ENCODE measurements at places on chromosomes 2 and 18. TPM values are rescaled to one million over a fixed set of nuclear protein-coding genes. Genes with fewer than 3 reads are reported as not detected.

ANKRD30BL gene
- total RNA-seq, result not detected

MRO gene
- 0.82 TPM for total RNA-seq

MSTN gene
- total RNA-seq, result under 0.01 TPM

MOGAT1 gene
- not detected for total RNA-seq

ZC3H15 gene
- total RNA-seq, result 27.1 TPM

KIF5C gene
- not detected for total RNA-seq

FAM98A gene
- 28.7 TPM for total RNA-seq

CTAGE1 gene
- under 0.01 TPM for total RNA-seq

SLC23A3 gene
- 0.12 TPM for total RNA-seq

TTN gene
- under 0.01 TPM for total RNA-seq

ZSWIM2 gene
- not detected for total RNA-seq

REG3A gene
- not detected for total RNA-seq

LAMA3 gene
- 3.5 TPM for total RNA-seq

MCEE gene
- 13.8 TPM for total RNA-seq

RND3 gene
- total RNA-seq, result 59.7 TPM

LCT gene
- not detected for total RNA-seq

ST8SIA3 gene
- not detected for total RNA-seq

BMP10 gene
- total RNA-seq, result not detected

RBM44 gene
- total RNA-seq, result not detected

RELCH gene
- total RNA-seq, result 19.2 TPM

SFT2D3 gene
- total RNA-seq, result 7.8 TPM

DSC3 gene
- total RNA-seq, result 2.8 TPM

IRS1 gene
- total RNA-seq, result 18.5 TPM

AQP12B gene
- not detected for total RNA-seq

STARD6 gene
- total RNA-seq, result not detected

FAM168B gene
- total RNA-seq, result 111 TPM

ZDBF2 gene
- total RNA-seq, result 5.1 TPM

ANKRD36 gene
- 2.9 TPM for total RNA-seq

CHST10 gene
- 5.7 TPM for total RNA-seq

SESTD1 gene
- total RNA-seq, result 12.5 TPM

FSHR gene
- total RNA-seq, result not detected

PDE1A gene
- total RNA-seq, result 90.7 TPM

DHRS9 gene
- 51.2 TPM for total RNA-seq

SPC25 gene
- 0.35 TPM for total RNA-seq

GPR35 gene
- 0.82 TPM for total RNA-seq
